NCI-H510A (cell line): ENCODE measurements at places on chromosomes 5 and 9.

GRCh38 chr5:159047086-159047485, 52.6 kb downstream of the EBF1 start:
- no peak for DNase-seq

GRCh38 chr5:116440457-116441001, 134.1 kb downstream of the SEMA6A start:
- no peak for DNase-seq

- no peak for DNase-seq
Measured at GRCh38 chr9:103242486-103242885, 247.4 kb downstream of the CYLC2 start.

DNA sequence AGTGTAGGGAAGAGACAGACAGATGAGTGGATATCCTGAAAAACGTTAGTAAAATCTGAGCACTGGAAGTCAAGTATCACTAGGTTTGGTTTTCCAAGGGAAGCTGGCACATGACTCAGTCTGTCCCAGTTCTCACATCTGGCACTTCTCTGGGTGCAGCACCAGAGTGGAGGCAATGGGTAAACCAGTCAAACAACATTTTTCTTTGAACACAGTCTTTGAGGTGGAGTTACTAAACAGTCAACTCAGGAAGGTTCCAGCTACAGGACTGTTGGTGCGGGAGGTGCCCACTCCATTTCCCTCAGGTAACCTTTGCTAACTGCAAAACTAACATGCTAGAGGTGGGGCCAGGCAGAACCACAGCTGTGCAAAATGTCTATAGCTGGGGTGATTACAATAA, 301.4 kb upstream of the RFX3 start:
- peak; percentile 40 for DNase-seq

DNA sequence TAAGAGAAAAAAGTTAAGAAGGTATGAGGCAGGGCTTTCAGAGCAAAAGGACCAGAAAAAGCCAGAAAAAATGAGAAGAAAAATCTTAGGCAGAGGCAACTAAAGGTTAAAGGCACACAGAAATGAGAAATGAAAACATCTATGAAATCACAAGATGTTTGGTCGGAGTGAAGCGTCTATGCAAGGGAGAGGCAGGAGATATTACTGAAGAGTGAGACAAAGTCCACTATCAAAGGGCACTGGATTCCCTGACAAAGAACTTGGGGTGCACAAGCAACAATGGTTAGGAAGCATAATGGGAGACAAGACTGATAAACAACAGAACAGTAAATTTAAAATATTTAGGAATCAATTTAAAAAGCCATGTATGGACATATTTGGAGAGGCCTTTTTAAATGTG, 16.9 kb downstream of the PANK3 start:
- no peak for DNase-seq

GRCh38 chr5:167063788-167064187, 1227.7 kb upstream of the WWC1 start:
- no peak for DNase-seq

DNA sequence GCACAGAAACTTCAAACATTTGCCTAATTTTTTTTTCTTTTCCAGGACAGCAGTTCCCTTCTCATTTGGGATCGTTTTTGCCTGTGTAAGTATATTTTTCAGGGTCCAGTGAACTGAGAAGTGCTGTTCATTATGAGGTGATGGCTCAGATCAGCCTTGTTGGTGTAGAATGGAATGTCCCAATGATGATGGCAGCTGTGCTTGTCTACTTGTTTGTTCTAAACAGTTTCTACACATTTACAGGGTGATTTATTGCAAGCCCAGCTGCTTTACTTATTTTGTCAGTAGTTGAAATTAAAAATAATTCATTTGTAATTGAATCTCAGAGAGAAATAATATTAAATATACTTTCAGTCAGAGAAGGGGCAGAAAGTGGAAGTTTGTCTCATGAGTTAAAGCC, 337.6 kb upstream of the SEMA6A start:
- DNase-seq = no peak
